Hypothalamus (tissue), 51 donors: ENCODE measurements at places on chromosomes 4 and X.

- DNase-seq: no peak
These were observed 10.1 kb downstream of the GDPD2 start for GRCh38 chrX:70432936-70433847.

GRCh38 chr4:73311428-73311827 is 52.8 kb upstream of the ANKRD17 start:
- DNase-seq: no peak

DNA sequence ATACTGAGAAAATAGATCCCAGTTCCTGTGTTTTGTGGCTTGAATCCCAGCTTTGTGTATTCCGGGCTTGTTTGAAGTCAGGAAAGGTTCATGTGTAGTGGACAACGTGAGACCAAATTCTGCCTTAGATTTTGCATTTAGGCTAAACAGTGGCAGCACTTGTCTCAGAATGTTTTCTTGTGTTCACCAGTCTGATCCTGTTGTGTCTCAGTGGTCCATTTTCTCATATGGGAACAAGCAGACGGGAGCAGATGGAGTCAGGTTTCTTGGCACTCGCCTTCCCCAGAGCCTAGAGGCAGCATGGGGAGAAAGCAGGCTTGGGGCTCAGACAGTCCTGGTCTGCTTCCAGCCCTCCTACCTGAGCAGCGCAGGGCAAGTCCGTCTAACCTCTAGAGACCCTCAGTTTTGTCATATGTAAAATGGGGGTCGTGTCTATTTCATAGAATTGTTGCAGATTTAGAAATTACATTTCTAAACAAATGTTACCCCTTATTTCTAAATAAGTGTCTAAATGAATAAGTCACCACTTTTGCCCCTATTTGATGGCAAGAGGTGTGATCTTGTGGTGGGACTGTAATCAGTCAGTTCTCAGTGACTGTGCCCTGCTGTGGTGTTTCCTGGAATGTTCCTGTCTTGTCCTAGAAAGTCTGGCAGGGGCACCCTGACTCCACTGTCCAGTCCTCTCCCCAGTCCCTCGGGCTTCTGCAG is 28.3 kb upstream of the MSANTD1 start:
- DNase-seq: no peak

DNA sequence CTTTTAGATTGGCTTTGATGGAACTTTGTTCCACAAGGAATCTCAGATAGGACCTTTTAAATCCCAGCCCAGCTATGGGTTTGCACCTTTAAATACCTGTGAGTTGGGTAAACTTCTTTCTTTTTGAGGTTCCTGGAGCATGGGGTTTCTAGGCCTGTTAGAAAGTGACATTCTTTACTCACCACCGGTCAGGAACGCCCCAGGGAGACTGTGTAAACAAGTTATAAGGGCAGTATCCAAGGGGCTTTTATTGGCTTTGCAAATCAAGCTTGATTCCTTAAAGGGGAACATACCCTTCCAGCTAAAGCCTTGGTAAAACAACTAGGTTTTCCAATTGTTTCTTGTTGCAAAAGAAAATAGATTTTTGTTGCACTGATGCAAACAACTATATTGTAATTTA is 93.4 kb downstream of the TENT5D start:
- DNase-seq: no peak

GRCh38 chr4:104979083-104979760 is 167.5 kb upstream of the TET2 start:
- DNase-seq: no peak

DNA sequence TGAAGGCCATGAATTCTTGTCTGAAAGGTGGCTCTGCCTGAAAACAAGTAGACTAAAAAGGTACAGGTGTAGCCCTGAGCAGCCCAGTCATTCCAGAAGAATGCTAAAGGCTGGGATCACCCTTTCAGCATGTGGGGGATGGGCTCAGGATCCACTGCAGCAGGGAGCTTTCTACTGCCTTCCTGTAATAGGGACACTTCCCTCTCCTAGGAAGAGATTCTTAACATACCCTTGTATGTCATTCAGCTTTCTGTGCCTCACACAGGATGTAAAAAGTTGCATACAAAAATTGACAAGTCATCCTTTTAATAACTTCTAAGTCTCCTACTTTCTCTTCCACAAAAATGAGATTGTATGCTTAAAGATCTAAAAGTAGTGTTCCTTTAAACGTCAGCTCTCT is 123.3 kb downstream of the ZNF518B start:
- no peak for DNase-seq

DNA sequence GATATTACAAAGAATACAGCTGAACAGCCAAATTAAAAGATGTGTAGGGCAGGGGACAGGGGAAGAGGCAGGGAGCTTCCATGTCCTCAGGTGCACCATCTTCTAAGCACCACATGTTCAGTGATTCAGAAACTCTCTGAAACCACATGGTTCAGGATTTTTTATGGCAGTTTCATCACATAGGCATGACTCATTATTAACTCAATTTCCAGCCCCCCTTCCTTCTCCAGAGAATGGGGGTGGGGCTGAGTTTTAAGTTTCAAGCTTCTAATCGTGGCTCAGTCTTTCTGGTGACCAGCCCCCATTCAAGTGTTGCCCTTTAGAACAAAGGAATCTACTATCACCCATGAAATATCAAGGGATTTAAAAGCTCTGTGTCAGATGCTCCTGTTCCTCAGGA is 317.8 kb upstream of the GALNT7 start:
- DNase-seq: no peak

DNA sequence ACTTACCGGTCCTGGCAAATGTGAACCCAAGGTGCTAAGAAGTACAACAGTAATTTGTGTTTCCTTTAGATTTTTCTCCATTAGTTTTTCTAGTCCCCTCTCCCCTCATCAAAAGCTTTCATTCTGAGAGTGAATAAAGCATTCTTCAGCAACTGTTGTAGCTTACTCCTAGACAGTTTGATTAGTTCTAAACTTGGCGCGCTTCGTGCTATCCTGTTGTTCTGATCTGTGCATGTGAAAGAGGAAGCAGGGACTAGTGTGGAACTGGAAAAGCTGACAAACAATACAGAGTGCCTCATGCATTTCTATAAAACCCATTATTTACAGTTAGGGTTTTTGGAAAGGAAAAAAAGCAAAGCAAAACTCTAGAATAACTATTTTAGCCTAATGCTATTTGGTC is 556.9 kb upstream of the SLIT2 start:
- no peak for DNase-seq

DNA sequence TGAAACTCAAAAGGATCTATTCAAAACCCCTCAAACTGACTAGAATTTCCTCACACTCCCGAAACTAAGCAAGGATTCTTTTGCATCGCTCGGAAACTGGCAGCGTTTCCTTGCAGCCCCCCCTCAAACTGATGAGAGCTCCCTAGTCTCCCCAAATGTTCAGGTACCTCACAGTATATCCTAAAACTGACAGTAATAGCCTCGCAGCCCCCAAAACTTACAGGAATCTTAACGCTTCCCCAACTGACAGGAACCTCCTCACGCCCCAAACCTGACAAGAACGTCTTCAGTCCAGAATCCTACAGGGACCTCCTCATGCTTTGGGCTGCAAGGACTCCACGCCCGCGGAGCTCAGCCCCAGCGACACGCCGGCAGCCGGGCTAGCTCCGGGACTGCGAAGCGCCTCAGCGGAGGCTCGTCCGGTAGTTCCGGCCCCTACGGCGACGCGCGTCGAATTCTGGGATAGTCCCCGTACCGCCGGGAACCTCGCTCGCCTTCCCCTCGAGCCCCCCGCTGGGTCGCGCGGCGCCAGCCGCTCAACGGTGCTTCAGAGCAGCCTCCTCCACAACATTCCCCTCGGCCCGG is 640 bp downstream of the PHF8 start:
- no peak for DNase-seq

GRCh38 chrX:34299451-34299967 is 167.4 kb upstream of the FAM47A start:
- no peak for DNase-seq

DNA sequence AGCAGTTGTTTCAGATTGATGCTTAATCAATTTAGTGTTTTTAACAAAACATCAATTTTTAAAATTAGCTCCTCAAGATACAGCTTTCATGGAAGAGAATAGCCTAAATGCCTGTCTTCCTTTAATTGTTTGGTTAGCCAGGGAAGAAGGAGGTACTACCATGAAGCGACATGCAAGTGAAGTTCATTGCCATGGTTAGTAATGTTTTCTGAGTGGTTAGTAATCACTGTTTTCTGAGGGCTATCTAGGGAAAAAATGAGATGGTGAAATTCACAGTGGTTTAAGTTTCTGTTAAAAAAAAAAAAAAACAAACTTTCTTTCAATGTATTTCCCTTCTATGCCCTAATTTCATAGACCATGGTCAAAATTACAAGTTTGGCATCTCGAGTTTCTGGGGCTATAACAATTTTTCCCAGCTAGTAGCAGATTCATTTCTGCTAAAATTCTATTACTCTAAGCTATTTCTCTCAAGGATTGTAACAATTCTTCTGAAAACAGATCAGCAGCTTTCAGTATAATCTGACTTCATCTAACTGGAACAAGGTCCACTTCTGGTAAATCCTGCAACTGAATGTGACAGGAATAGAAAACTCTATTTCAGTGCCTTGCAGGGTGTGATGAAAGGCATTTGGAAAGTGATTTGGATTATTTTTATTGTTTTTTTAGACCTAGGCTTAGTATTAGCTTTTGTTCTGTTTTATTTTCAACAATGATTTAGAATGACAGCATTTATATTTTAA is 157.0 kb downstream of the PCDH18 start:
- DNase-seq: no peak

- DNase-seq: no peak
These were observed 17.7 kb upstream of the SLC7A11 start for GRCh38 chr4:138259824-138260223.

GRCh38 chr4:78369679-78370078 is 181.9 kb upstream of the ANXA3 start:
- DNase-seq: no peak

DNA sequence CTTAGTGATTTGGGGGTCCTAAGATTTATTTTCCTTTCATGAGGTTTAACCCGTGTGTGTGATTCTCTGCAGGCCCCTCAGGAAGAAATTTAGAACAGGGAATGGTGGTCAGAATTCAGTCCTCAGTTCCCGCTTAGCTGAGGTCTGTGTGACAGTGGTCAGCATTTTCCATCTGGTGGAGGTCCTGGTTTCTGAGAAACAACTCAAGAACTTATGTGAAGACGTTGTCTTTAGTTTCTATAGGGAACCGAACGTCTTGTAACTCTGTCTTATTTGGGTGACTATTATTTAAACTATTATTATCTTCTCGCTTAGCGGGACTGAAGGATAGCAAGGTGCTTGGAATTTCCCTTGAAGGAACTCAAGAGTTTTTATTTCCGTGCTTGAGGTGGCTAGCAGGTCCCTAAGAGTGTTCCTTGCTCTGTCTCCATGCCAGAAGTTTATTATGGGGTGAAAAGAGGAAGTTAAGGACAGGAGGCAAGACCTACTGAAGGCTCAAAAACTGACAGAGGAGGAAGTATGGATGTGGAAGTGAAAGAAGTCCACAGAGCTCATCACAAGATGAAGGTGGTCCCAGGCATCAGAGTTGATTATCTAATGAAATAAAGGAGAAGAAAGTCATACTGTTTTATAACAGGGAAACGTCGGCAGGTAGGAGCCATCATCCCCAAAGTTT is 9.4 kb downstream of the MGST2 start:
- DNase-seq: no peak

DNA sequence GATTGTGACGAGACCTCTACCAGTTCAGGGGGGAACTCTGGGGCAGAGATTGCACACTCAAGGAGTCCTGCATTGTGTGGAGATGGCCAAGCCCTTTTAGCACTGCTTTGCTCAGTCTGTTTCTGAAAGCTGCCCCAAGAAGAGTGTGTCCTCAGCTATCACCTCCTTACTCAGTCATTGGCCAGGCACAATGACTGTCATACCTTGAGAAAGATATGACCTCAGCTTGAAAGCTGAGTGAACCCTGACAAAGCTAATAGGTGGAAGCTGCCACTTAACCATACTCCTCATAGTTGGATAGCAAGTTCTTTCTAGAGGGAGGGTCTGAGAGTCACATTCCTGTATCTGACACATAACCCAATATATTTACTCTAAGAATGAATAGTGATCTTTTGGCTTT is 37.8 kb upstream of the DIPK2B start:
- DNase-seq: no peak

DNA sequence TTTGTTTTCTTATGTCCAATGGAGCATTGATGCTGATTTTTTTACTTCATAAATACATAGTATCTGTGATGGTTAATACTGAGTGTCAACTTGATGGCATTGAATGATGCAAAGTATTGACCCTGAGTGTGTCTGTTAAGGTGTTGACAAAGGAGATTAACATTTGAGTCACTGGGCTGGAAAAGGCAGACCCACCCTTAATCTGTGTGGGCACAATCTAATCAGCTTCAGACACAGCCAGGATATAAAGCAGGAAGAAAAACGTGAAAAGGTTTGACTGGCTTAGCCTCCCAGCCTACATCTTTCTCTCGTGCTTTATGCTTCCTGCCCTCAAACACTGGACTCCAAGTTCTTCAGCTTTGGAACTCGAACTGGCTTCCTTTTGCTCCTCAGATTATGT is 230.6 kb upstream of the SPRY1 start:
- DNase-seq: no peak

DNA sequence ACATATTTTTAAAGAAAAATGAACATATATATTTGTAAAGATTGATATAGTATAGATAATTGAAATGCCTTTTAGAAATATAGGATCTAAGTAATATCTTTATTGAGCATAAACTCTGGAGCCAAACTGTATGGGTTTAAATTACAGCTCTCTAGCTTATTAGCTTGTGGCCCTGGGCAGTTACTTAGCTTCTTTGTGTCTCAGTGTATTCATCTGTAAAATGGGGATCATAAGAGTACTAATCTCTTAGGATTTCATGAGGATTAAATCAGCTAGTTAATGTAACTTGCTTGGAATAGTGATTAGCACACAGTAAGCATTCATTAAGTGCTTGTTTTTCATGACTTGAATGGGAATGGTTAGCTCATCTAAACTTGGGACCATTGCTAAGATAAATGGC is 32.8 kb downstream of the TRAPPC11 start:
- no peak for DNase-seq

GRCh38 chr4:23956601-23957364 is 66.9 kb upstream of the PPARGC1A start:
- DNase-seq: no peak

GRCh38 chrX:44570522-44570921 is 27.9 kb upstream of the FUNDC1 start:
- DNase-seq: no peak

- DNase-seq: no peak
These were observed 18.3 kb downstream of the PCGF3 start for GRCh38 chr4:723751-724530.

DNA sequence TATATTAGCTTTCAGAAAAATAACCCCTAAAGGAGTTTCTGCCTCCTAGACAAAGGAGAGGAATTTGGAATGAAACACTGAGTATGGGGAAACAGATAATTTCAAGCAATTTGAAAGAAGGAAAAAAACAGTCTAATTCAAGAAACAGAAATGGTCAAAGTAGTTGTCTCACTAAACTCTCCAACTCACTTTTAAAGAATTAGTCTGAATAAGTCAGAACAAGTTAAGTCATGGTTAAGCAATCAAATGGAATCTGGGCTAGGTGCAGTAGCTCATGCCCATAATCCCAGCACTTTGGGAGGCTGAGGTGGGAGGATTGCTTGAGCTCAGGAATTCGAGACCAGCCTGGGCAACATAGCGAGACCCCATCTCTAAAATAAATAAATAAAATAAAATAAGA is 95.7 kb upstream of the GRIA3 start:
- DNase-seq: no peak
